Astrocyte (in vitro differentiated cells and primary cell): ENCODE measurements at places on chromosomes 2 and 18. TPM values are rescaled to one million over a fixed set of nuclear protein-coding genes. Genes with fewer than 3 reads are reported as not detected.

DNA sequence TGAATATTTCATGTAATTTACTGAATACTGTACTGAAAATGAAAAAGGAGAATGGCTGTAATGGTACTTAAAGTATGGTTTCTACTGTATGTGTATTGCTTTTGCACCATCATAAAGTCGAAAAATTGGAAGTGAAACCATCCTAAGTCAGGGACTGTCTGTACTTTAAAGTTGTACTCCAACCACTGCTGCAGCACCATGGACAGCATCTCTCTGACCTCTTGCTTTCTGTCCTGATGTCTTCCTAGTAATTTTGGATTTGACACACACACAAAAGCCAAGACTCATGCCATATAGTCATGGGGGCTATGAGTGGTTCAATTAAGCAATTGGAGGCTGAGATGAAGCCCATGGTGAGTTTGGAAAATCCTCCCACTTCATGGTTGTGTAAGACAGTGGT, 256.3 kb upstream of the PKDCC start:
- no peaks in the 10 kb centered on the region for H3K36me3 ChIP-seq
- H3K27ac ChIP-seq = no peak overlapping the region
- no peaks in the 10 kb centered on the region for H3K4me1 ChIP-seq
- no peaks in the 10 kb centered on the region for H3K27me3 ChIP-seq
- H3K4me3 ChIP-seq = no peak overlapping the region
- peak; percentile 21 for DNase-seq

GRCh38 chr2:71923887-71924533, 223.7 kb downstream of the CYP26B1 start:
- no peak overlapping the region for H3K4me3 ChIP-seq
- H3K27me3 ChIP-seq = no peaks in the 10 kb centered on the region
- peak; percentile 49 for DNase-seq
- H3K36me3 ChIP-seq = no peaks in the 10 kb centered on the region

DNA sequence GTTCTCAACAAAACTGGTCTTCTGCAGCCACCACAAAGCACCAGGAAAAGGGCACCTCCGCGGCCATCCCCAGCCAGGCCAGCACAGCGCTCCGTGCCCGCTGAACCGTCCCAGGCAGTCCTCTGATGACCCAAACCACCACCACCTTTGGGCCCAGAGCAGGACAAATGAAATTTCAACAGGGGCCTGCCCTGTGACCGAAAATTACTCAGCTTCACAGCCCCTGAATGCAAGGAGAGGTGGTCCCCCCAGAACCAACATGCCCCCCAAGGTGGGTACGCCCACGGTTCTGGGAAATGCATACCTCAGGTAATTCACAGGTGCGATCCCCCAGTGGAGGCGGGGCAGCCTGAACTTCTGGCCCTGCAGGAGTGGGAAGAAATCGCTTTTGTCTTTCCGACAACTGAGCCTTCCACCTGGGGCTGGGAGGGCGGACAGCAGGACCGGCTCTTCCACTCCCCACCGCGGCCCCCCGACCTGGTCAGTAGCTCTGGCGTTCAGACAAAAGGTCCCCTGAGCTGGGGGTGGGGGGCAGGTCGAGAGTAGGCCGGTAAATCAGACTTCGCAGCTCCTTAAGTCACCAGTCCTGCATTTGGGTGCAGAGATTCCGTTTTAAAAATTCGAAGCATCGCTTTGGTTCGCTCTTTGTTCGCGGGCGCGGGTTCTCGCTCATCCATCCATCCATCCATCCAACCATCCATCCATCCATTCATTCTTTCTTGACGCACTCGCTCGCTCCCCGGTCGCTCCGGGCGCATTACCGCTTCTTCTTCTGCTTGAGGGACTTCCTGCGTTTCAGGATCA, 1.4 kb downstream of the ARL4C start:
- DNase-seq = no peak
- no peaks in the 10 kb centered on the region for H3K27me3 ChIP-seq
- peaks cover 5% of the 10 kb centered on the region for H3K36me3 ChIP-seq
- peak overlapping the region; percentile 91 for H3K27ac ChIP-seq

- no peak overlapping the region for H3K27ac ChIP-seq
- H3K4me3 ChIP-seq = no peak overlapping the region
- DNase-seq = peak; percentile 10
- H3K4me1 ChIP-seq = no peaks in the 10 kb centered on the region
- no peaks in the 10 kb centered on the region for H3K27me3 ChIP-seq
These were observed 749.6 kb upstream of the VRK2 start for GRCh38 chr2:57296795-57297517.

LINC00305 gene
- not detected in 2 replicates for total RNA-seq

ST8SIA5 gene
- 0.24 and 0.36 TPM in 2 replicates for total RNA-seq

GRCh38 chr2:61887717-61888266, 664 bp downstream of the CCT4 start:
- DNase-seq = peak; percentile 47
- no peaks in the 10 kb centered on the region for H3K27me3 ChIP-seq
- H3K4me1 ChIP-seq = peaks cover 11% of the 10 kb centered on the region
- peak overlapping the region; percentile 99 for H3K27ac ChIP-seq
- peak overlapping the region; percentile 100 for H3K4me3 ChIP-seq
- H3K36me3 ChIP-seq = peaks cover 19% of the 10 kb centered on the region

DNA sequence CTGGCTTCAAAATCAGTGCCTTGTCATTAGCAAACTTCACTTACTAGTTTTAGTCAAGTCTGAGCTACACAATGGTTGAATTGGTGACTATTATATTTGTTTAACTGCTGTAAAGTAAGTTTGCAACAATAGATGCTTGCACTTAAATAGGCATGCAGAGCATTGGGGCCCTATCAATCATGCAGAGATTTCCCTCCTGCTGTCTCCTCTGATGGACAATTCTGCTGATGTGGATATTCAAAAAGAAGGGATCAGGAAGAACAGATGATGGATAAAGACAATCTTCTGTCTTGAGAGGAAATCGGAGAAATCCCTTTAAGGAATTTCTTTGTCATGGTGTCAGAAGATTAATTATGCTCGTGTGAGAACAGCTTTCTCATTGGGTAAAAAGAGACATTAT, 89.0 kb downstream of the GREB1L start:
- H3K4me3 ChIP-seq = no peak overlapping the region
- H3K27me3 ChIP-seq = no peaks in the 10 kb centered on the region
- H3K36me3 ChIP-seq = no peaks in the 10 kb centered on the region
- no peak overlapping the region for H3K27ac ChIP-seq
- H3K4me1 ChIP-seq = peaks cover 9% of the 10 kb centered on the region

GRCh38 chr18:47149457-47150028, 757 bp downstream of the HDHD2 start:
- H3K36me3 ChIP-seq = peaks cover 8% of the 10 kb centered on the region
- no peaks in the 10 kb centered on the region for H3K27me3 ChIP-seq
- H3K27ac ChIP-seq = peak overlapping the region; percentile 86
- H3K4me1 ChIP-seq = peaks cover 13% of the 10 kb centered on the region
- DNase-seq = peak; percentile 2

PID1 gene
- total RNA-seq = 10.7 and 13.6 TPM in 2 replicates

GRCh38 chr2:41998186-41999127, 49.4 kb upstream of the PKDCC start:
- H3K27me3 ChIP-seq = no peaks in the 10 kb centered on the region
- DNase-seq = no peak
- H3K36me3 ChIP-seq = no peaks in the 10 kb centered on the region
- H3K4me1 ChIP-seq = no peaks in the 10 kb centered on the region

DNA sequence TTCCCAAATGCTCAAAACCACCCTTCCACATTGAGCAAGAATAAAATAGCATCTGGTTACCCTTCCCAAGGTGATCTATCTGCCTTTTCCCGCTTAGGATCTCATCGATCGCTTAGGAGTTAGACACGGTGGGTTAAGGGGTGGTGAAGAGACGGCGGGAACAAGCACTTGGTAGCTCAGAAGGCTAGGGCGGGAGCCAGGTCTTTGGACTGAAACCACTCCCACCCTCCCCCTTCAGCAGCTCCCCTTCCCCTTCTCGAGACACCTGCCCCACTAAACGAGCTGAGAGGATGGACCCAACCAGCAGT, 513 bp downstream of the THOC1 start:
- no peaks in the 10 kb centered on the region for H3K27me3 ChIP-seq
- H3K4me1 ChIP-seq = peaks cover 10% of the 10 kb centered on the region

GRCh38 chr2:141714496-141714895, 416.3 kb downstream of the LRP1B start:
- H3K27me3 ChIP-seq = no peaks in the 10 kb centered on the region
- no peak for DNase-seq
- H3K4me1 ChIP-seq = no peaks in the 10 kb centered on the region
- H3K27ac ChIP-seq = no peak overlapping the region
- H3K36me3 ChIP-seq = no peaks in the 10 kb centered on the region
- no peak overlapping the region for H3K4me3 ChIP-seq

GRCh38 chr2:45567288-45567963, 43.6 kb downstream of the SRBD1 start:
- H3K27ac ChIP-seq = no peak overlapping the region
- H3K4me3 ChIP-seq = no peak overlapping the region
- H3K36me3 ChIP-seq = no peaks in the 10 kb centered on the region
- no peak for DNase-seq
- H3K4me1 ChIP-seq = peaks cover 13% of the 10 kb centered on the region
- H3K27me3 ChIP-seq = no peaks in the 10 kb centered on the region

DNA sequence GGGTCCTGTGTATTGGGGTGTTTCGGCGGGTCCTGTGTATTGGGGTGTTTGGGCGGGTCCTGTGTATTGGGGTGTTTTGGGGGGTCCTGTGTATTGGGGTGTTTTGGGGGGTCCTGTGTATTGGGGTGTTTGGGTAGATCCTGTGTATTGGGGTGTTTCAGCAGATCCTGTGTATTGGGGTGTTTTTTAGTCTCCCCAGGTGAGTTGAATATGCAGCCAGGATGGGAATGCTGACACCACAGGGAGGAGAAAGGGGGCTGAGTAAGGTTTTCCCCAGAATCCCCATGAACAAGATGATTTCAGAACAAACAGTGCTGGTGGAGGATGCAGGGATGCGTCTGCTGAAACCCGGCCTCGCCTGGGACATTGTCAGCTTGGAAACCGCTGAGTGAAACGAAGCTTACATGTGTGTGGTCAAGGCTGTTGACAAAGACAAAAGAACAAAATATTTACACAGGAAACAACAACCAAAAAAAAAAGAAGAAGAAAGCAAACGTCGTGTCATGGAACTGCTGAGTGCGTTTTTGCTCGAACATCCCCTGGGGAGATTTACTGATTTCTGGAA, 88.5 kb upstream of the ODC1 start:
- no peaks in the 10 kb centered on the region for H3K36me3 ChIP-seq
- no peak overlapping the region for H3K27ac ChIP-seq
- H3K27me3 ChIP-seq = no peaks in the 10 kb centered on the region
- H3K4me3 ChIP-seq = no peak overlapping the region
- DNase-seq = no peak

- H3K27ac ChIP-seq = no peak overlapping the region
- peaks cover 13% of the 10 kb centered on the region for H3K4me1 ChIP-seq
- H3K36me3 ChIP-seq = no peaks in the 10 kb centered on the region
- H3K4me3 ChIP-seq = no peak overlapping the region
- DNase-seq = no peak
These were observed 11.2 kb downstream of the ARHGEF4 start for GRCh38 chr2:130847776-130848525.

- H3K4me3 ChIP-seq = no peak overlapping the region
- H3K27me3 ChIP-seq = no peaks in the 10 kb centered on the region
- peaks cover 25% of the 10 kb centered on the region for H3K4me1 ChIP-seq
These were observed 35.5 kb downstream of the QPCT start for GRCh38 chr2:37379881-37380296.

GAREM2 gene
- total RNA-seq = 2.2 and 4.2 TPM in 2 replicates

DNA sequence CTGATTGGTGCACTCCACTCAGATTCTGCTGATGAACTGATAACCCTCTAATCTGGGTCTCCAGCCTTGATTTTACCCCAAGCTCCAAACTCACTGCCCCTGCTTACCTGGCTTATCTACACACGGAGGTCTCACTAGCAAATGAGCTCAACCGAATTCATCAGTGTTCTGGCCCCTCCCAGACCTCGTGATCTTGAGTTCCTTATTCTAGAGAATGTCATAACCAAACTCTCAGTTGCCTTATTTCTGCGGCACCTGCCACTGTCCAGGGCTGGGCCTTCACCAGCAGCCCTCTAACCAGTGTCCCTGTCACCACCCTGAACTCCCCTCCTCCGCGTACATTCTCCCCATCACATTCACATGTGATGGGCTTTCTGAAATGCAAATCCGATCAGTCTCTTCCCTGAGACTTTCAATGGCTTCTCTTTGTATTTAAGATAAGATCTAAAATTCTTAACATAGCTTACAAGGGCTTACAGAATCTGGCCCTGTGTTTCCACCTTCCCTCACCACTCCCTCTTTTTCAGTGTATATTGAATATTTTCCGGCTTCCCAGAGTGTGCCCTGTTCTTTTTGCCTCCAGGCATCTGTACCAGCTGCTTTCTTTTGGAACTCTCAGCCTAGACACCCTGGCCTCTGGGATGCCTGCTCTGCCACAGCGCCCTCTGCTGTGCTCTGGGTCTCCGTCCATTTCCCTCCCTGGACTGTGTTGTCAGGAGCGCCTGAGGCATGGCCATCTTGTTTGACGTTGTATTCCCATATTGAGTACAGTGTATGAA, 31.1 kb downstream of the NAB1 start:
- no peak overlapping the region for H3K4me3 ChIP-seq
- no peak for DNase-seq
- H3K27me3 ChIP-seq = no peaks in the 10 kb centered on the region
- H3K36me3 ChIP-seq = peaks cover under 1% of the 10 kb centered on the region

CGREF1 gene
- total RNA-seq = 1.8 and 3.0 TPM in 2 replicates

GRCh38 chr2:226772389-226773179, 27.0 kb downstream of the IRS1 start:
- H3K4me3 ChIP-seq = no peak overlapping the region
- peaks cover 19% of the 10 kb centered on the region for H3K36me3 ChIP-seq
- no peaks in the 10 kb centered on the region for H3K27me3 ChIP-seq
- peak; percentile 73 for DNase-seq
- H3K4me1 ChIP-seq = peaks cover 20% of the 10 kb centered on the region
- H3K27ac ChIP-seq = peak overlapping the region; percentile 29

GRCh38 chr2:101942851-101943250, 48.9 kb upstream of the IL1R2 start:
- no peaks in the 10 kb centered on the region for H3K36me3 ChIP-seq
- H3K27me3 ChIP-seq = no peaks in the 10 kb centered on the region
- H3K27ac ChIP-seq = no peak overlapping the region
- H3K4me1 ChIP-seq = no peaks in the 10 kb centered on the region
- no peak for DNase-seq
- no peak overlapping the region for H3K4me3 ChIP-seq
